Activated T-helper 2 cell treated with anti-CD3 and anti-CD28 coated beads, Interferon-gamma antibody, Interleukin-2, Interleukin-4, amounts not matched to agents 10 μg/mL and 5 μg/mL and 100 μg/mL, durations not matched to agents 14 hours and 24 hours and 36 hours (primary cell): ENCODE measurements at places on chromosomes 16 and 17. TPM values are rescaled to one million over a fixed set of nuclear protein-coding genes. Genes with fewer than 3 reads are reported as not detected.

CNGB1 gene
- total RNA-seq: not detected in 2 replicates

UNKL gene
- total RNA-seq: 36.3 and 44.6 TPM in 2 replicates

SMIM36 gene
- not detected in 2 replicates for total RNA-seq

PPP1R9B gene
- 126 and 130 TPM in 2 replicates for total RNA-seq

SPATA22 gene
- not detected in 2 replicates for total RNA-seq
